D341Med (cell line): ENCODE measurements at places on chromosomes 1 and 21.

DNA sequence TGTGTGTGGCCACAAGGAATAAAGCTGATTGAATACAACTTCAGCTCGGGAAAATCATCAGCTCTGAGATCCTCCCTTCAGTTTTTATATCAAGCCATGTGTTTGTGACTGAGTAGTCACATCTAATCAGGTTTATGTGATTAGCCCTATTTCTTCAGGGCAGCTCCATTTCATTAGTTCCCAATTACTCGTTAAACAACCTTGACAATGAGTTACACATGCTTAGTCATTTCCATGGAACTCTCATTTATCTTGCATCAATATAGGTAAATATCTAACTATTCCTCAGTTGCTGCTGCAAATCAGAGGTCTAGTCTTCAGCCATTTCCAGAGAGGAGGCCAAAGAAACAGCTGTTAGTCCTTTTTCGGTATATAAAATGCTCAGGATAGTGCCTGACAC is 16.3 kb downstream of the CRB1 start:
- no peak for DNase-seq

GRCh38 chr1:24177161-24177560 is 9.9 kb downstream of the IFNLR1 start:
- no peak for DNase-seq

GRCh38 chr1:184387476-184388318 is 868 bp downstream of the C1orf21 start:
- DNase-seq: peak; percentile 80

GRCh38 chr1:19400192-19400611 is 85.1 kb downstream of the CAPZB start:
- no peak for DNase-seq
